Caudate nucleus (tissue), 63 donors: ENCODE measurements at places on chromosomes 1 and 21.

DNA sequence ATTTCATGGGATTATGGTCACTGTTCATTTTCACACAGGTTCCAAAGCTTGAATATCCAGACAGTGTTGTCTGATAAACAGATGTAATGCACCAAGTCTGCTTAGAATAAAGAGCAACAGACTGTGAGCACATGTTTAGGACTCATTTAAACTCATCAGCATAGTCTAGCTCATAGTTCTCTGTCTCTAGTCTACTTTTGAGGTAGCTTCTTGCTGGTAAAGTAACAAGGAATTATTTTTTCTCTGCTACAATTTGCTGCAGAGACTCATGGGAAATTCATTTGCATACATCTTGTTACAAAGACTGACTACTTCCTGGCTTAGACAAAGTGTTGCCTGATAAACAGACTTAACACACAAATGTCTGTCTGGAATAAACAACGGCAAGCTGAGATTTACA, 187.2 kb downstream of the NFIA start:
- no peak for DNase-seq

- peak; percentile 59 for DNase-seq
Measured at GRCh38 chr21:21101911-21102310, 103.7 kb downstream of the NCAM2 start.

- no peak for DNase-seq
Measured at GRCh38 chr1:170067253-170067819, 7.2 kb downstream of the KIFAP3 start.

GRCh38 chr1:195481293-195481692, 1126.9 kb downstream of the KCNT2 start:
- DNase-seq: no peak

- DNase-seq: no peak
Measured at GRCh38 chr1:178134061-178134460, 40.2 kb downstream of the RASAL2 start.

GRCh38 chr1:42891465-42892138, 45.2 kb downstream of the ZNF691 start:
- no peak for DNase-seq

- DNase-seq: no peak
Measured at GRCh38 chr1:82934074-82934473, 1064.9 kb downstream of the TTLL7 start.

- no peak for DNase-seq
Measured at GRCh38 chr1:54215523-54215922, 15.6 kb downstream of the MRPL37 start.

GRCh38 chr1:159208175-159208825, 3.6 kb downstream of the ACKR1 start:
- no peak for DNase-seq

DNA sequence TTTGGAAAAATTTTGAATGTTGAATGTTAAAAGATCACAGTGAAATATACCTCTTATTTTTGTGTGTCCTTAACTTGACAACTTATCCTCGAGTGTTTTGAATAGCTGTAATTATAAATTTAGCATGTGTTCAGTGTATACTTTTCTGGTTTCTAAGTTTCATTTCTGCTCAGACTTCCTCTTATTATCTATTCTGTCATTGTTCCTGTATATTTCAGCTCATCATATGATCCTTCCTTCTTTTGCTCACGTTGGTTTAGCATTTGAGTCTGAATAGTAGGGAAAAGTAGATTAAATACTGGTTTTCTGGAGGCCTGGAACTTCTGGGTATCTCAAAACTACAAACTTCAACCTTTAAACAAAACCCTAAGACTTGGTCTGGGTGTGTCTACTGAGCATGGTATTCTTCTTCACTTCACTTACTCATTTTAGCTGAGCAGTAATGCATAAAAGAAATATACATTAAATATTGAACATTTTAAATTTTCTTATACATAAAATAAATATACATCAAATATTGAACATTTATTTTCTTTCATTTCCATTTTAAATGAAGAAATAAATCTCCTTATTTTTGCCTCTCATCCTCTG, 3.3 kb upstream of the ATP6V1G3 start:
- no peak for DNase-seq

DNA sequence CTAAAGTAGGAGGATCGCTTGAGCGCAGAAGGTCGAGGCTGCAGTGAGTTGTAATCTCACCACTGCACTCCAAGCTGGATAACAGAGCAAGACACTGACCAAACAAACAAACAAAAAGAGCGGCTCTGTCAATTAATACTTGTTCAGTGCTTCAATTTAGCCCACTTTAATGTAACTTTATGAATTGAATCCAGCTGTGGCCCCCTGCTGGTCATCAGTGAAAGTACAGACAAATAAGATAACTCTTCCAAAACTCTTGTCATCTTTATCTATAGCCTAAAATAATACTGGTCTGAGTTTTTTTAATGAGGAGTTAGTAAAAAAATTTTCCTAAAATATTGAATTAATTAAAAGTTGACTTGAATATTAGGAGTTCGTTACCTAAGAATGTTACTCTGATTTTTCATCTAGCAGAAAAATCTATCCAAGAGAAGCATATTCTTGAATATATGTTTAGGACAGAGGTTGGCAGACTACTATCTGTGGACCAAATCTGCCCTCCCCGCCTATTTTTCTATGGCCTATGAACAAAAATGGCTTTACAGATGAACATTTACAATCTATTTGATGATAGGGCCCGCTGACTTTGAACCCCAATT, 26.1 kb downstream of the ATP5PF start:
- no peak for DNase-seq

DNA sequence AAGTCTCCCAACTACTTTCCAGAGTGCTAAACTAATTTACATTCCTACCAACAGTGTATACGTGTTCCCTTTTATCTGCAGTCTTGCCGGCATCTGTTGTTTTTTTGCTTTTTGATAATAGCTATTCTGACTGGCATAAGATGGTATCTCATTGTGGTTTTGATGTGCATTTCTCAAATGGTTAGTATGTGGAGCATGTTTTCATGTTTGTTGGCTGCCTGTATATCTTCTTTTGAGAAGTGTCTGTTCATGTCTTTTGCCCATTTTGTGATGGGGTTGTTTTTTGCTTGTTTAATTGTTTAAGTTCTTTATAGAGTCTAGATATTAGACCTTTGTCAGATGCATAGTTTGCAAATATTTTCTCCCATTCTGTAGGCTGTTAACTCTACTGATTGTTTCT, 46.6 kb downstream of the MAST2 start:
- DNase-seq: no peak

DNA sequence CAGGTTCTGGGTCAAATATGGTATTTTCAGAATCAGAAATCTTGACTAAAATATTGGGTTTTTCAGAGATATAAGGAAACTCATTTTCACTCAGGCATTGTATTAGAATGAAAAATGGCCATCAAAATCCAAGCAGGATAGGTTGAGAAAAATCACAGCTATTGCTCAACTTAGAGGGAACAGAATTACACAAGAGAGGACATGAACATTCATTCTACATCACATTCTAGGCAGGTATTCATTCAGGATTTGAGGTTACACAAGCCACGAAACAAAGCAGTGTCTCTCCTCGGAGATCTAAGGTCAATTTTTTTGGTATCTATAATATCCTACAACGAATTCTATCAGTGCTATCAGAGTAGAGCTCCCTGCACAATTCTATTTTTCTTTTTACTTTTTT, 163.6 kb upstream of the HP1BP3 start:
- no peak for DNase-seq

- DNase-seq: no peak
Measured at GRCh38 chr1:167332503-167332902, 111.8 kb downstream of the POU2F1 start.

DNA sequence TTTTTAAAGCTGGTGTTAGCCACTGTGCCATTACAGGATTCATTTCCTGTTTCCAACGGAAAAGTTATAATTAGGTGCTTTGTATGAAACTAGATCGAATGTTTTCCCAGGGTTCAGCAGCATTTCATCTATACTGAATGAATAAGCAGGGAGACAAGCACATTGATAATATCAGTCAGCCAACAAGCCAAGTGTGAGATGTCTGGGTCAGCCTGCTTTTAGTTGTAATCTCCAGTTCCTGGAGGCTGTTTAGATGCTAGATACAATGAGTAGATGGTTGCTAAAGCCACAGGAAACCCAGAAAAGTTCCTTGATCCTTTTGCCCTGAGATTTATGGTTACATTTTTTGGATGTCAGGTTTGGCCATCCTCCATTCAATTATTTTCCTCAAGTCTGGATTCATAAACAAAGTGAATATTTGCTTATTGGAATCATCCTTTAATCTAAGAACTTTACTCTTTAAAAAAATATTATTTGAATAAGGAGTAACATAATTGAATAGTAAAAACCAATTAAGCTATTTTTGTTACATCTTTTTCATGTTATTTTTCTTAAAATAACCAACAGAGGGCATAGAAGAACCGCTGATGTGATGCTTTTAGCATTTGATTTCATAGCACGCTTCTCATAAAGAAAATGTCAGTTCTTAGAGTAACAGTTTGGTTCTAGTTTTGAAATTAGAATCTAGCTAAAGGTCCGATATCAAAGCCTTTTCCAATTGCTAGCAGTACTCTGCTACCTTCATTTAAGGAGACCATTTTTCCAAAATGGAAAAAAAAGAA, 76.6 kb downstream of the HSPA13 start:
- DNase-seq: no peak

GRCh38 chr21:34289856-34290255, 74.0 kb upstream of the KCNE2 start:
- DNase-seq: no peak
